Memory B cell (primary cell): ENCODE measurements at places on chromosomes 3 and 15.

GRCh38 chr3:160331127-160331937 lies 67.7 kb downstream of the IFT80 start:
- no peak overlapping the region for H3K27ac ChIP-seq
- H3K4me1 ChIP-seq = peaks cover 2% of the 10 kb centered on the region
- H3K27me3 ChIP-seq = no peaks in the 10 kb centered on the region
- H3K4me3 ChIP-seq = no peak overlapping the region
- peaks cover 5% of the 10 kb centered on the region for H3K36me3 ChIP-seq
- no peak for DNase-seq

DNA sequence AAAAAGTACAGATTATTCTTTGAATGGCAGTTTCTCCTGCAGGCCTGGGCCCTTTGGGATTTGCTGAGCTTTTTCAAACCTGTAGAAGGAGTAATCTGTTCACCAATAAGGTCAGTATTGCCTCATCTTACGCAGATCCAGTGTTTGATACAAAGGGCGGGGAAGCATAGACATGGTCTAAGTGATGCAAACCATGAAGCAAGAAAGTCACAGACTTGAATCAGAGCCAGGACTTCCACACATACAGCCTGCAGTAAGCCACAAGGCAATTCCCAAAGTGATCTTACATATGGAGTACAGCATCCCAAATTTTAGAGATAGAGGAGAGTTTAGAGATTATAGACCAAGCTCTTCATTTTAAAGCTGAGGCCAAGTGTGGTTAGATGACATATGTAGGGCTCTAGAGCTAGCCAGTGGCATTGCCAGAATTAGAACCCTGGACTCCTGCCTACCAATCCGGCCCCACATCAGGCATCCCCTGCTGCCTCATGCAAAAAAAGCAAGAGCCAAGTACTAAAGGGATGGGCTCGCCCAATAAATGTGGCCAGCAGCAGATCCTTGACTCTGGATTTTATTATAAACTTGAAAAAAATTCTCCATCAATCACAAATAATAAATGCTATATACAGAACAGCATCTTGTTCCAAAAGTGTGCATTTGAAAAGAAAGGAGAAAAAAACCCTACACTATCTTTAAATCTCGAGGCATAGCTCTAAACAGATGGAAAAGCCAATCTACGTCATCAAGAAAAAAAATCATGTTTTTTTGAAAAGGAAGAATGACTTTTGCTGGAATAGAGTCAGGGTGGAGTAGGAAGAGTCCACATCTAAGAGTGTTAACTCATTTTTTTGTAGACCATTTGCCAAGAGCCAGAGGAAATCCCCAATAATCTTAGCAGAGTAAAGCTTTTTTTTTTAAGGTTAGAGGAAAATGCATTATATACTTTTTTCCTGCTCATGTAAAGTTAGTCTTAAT lies 24.0 kb downstream of the ABI3BP start:
- H3K36me3 ChIP-seq = no peaks in the 10 kb centered on the region
- H3K27me3 ChIP-seq = peaks cover 6% of the 10 kb centered on the region
- no peak for DNase-seq
- H3K4me3 ChIP-seq = no peak overlapping the region
- H3K27ac ChIP-seq = no peak overlapping the region

- peaks cover 25% of the 10 kb centered on the region for H3K4me1 ChIP-seq
- H3K4me3 ChIP-seq = no peak overlapping the region
Measured at GRCh38 chr15:101153801-101154656, 97.8 kb downstream of the CHSY1 start.

GRCh38 chr15:26639966-26640365 lies 132.9 kb downstream of the GABRB3 start:
- H3K27me3 ChIP-seq = no peaks in the 10 kb centered on the region
- no peak for DNase-seq
- no peaks in the 10 kb centered on the region for H3K4me1 ChIP-seq
- no peak overlapping the region for H3K27ac ChIP-seq

GRCh38 chr3:136950623-136951022 lies 7.2 kb upstream of the IL20RB start:
- H3K36me3 ChIP-seq = peaks cover 12% of the 10 kb centered on the region
- DNase-seq = no peak
- H3K27ac ChIP-seq = no peak overlapping the region
- H3K4me1 ChIP-seq = peaks cover 18% of the 10 kb centered on the region
- no peak overlapping the region for H3K4me3 ChIP-seq

GRCh38 chr3:64594134-64594533 lies 93.7 kb downstream of the ADAMTS9 start:
- H3K4me3 ChIP-seq = no peak overlapping the region
- H3K36me3 ChIP-seq = no peaks in the 10 kb centered on the region
- no peak for DNase-seq
- no peaks in the 10 kb centered on the region for H3K4me1 ChIP-seq

DNA sequence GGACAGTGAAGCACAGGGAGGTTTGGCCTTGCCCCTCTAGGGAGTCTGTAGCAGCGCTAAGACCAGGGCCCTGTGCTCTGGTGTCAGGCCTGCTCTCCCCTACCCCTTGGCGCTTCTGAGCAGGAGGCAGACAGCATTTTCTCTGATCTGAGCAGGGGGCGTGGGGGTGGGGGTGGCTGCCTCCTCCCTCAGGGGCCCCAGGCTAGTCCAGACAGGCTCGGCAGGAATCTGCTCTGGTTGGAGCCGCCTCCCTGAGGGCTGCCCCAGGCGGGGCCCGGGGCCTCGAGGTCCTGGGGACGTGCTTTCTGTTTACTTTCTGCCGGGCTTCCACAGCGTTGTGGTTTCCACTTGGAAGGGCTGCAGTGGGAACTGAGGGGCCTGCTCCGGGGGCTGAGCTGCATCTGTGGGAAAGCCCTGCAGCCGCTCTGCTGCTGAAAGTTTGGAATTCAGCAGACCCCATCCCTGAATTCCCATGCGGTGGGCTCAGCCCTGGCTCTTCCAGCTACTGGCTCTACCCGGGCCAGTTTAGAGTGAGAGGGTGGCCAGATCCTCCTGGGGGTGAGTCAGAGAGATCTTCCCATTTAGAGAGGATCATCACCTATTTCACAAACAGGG lies 105.4 kb downstream of the LINGO1 start:
- DNase-seq = no peak
- H3K27me3 ChIP-seq = no peaks in the 10 kb centered on the region
- H3K36me3 ChIP-seq = no peaks in the 10 kb centered on the region
- no peak overlapping the region for H3K4me3 ChIP-seq
- H3K4me1 ChIP-seq = no peaks in the 10 kb centered on the region

DNA sequence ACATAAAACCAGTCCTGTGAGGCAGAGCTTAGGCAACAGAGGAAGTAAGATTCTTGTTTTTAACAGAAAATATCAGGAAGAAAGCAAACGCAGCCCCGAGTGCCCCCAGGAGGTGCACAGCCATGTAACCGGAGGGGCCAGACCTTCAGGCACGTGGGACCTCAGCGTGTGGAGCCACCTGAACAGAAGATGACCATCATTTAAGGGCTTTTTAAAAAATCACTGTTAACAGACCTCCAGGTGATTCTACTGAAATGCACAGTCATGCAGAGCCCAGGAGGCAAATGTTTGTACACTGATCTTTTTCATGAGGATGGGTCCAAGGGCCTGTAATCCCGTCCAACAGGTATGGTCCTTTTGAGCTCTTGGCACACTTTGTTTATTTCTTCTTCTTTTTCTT lies 38.8 kb downstream of the SPG21 start:
- H3K36me3 ChIP-seq = peaks cover 20% of the 10 kb centered on the region
- H3K4me1 ChIP-seq = peaks cover 40% of the 10 kb centered on the region
- H3K4me3 ChIP-seq = no peak overlapping the region
- DNase-seq = no peak
- peak overlapping the region; percentile 90 for H3K27ac ChIP-seq

DNA sequence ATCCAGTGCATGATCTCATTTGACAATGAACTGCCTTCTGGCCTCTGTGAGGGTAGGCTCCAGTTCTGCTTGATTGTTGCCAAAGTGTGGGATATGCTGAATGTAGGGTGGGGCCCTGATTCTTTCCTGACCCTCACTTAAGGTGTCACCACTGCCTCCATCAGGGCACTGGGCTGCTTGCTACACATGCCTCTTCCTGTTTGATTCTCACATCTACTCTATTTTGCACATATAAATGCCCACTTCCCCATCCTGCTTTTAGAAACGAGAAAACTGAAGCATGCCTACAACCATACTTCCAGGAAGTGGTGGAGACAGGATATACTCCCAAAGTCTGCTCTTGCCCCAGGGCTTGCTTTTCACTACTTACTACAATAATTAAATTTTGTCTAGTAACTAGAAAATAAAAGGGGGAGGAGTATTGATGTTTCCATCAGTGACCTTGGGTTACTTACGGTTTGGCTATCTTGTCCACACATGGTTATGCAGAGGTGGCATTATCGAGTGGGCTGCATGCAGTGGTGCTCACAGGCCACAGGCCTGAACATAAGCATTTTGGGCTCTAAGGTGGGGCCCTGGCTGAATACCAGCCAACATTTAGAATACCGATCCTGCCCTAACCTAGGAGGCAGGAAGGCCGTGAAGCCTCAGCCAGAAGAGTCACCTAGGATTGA lies 6.7 kb downstream of the ZDHHC3 start:
- H3K36me3 ChIP-seq = peaks cover 3% of the 10 kb centered on the region
- no peak overlapping the region for H3K4me3 ChIP-seq
- H3K27ac ChIP-seq = peak overlapping the region; percentile 9
- no peak for DNase-seq
- H3K4me1 ChIP-seq = peaks cover 23% of the 10 kb centered on the region

- peak overlapping the region; percentile 54 for H3K4me3 ChIP-seq
- peaks cover 11% of the 10 kb centered on the region for H3K4me1 ChIP-seq
Measured at GRCh38 chr3:193742628-193743027, 149.6 kb downstream of the OPA1 start.

DNA sequence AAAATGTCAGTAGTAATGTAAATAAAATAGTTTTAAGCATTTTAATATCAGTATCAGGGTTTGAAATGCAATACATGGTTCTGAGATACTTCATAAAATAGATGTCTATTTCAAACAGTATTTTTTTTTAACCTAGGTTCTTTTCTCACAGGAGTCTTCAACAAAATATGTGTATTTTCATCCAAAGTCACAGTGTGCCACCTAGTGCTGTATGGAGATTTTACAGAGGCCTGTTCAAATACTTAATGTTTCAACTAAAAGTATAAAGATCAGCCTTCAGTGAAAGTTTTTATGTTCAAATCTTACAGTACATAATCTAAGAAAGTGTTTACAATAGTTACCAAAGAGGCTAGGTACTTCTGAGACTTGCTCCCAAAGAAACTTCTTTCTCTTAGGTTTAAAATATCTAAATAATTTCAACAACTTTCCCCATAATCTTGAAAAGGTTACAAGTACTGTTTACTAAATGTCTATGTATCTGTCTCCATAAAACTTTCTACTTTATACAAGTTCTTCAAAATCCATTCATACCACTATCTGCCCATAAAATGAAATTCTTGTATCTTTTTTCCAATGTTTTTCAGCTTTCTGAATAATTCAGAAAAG lies 38.3 kb downstream of the SCAPER start:
- DNase-seq = no peak
- no peaks in the 10 kb centered on the region for H3K27me3 ChIP-seq
- H3K36me3 ChIP-seq = peaks cover 3% of the 10 kb centered on the region
- H3K4me1 ChIP-seq = peaks cover 13% of the 10 kb centered on the region

DNA sequence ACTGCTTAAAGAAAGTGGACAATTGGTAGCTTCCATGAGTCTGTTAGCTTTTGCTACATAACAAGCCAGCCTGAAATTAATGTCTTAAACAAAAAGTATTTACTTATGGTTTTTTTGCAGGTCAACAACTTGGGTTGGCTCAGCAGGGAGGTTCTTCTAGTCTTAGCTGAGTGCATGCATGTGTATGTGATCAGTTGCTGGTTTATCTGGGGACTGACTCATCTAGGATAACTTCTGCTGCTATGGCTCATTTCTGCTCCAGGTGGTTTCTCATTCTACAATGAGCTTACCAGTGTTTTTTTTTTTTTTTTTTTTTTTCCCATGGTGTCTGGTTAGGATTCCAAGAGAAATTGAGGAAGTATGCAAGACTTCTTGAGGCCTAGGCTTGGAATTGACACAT lies 244.7 kb downstream of the NSUN3 start:
- no peaks in the 10 kb centered on the region for H3K4me1 ChIP-seq
- H3K27me3 ChIP-seq = no peaks in the 10 kb centered on the region
- no peak overlapping the region for H3K27ac ChIP-seq
- H3K4me3 ChIP-seq = no peak overlapping the region
- DNase-seq = no peak

GRCh38 chr3:122916580-122916979 lies 111.0 kb downstream of the SEMA5B start:
- H3K36me3 ChIP-seq = no peaks in the 10 kb centered on the region
- H3K27me3 ChIP-seq = peaks cover 7% of the 10 kb centered on the region
- no peak for DNase-seq
- H3K27ac ChIP-seq = no peak overlapping the region
- no peak overlapping the region for H3K4me3 ChIP-seq
